ENCODE measurements at places on chromosomes 13 and 19.

- no peak for DNase-seq
Observed at GRCh38 chr13:73696271-73696670, 437.9 kb downstream of the KLF12 start.

DNA sequence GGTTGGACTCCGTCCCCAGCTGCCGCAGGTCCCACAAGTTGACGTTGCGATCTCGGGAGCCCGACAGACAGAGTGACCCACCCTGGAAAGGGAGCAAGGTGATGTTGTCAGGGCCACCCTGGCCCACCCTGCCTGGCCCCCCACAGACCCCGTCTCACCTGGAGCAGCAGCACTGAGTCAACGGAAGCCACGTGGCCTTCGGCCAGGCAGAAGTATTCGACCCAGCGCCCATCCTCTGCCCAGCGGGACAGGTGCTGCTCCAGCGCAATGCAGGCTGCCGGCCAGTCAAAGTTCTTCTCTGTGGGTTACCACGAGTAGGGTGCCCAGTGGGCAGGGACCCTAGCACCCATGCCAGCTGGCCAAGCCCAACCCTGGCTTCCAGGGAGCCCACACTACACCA, 1.8 kb downstream of the FBXW9 start:
- DNase-seq: no peak

DNA sequence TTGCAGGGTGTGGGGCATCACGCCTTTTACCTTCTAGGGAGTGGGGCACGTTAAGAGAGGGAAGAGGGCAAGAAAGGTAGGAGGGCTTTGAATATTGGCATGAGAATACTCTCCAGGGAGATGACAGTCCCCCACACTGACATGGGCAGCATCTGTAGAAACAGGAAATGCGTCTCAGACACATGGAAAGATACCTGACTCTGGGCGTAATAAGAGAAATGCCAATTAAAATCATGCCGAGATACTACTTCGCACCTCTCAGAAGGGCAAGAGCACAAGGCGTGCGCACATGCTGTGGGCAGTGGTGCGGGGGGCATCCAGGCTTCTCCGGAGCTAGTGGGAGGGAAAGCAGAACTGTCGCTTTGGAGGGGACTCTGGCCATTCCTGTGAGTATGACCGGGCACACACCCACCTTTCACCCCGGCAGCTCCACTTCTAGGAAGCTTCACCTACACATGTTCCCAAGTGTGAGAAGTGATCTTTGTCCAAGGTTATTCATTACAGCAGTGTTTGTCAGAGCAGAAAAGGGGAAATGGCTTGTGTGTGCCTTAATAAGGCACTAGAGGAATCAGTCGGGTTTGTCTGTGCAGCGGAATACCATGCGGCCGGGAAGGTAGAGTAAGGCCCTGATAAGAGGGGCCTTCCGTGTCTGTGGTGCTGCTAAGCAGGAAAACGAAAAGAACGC, 99.5 kb downstream of the SIPA1L3 start:
- DNase-seq: no peak

- no peak for DNase-seq
Observed at GRCh38 chr13:47549219-47549752, 451.8 kb downstream of the SUCLA2 start.

GRCh38 chr13:76724421-76724820, 161.8 kb downstream of the KCTD12 start:
- no peak for DNase-seq
